ENCODE measurements at places on chromosomes 2 and 18.
A peak's percentile ranks its signal among the peaks of the same experiment; 100 is the strongest.

DNA sequence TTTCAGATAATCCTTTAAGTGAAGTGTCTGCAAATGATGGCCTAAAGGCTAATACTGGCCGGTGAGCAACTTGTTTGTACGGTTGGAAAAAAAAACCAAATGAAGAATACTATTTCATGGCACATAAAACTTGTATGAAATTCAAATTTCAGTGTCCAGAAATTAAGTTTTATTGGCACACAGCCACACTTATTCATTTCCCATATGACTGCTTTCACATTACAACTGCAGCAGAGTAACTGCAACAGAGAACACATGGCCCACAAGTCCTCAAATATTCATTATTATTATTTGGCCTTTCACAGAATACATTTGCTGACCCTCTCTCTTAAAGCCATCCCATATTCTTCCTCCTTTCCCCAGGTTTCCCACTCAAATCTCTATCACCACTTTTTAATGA lies 1268.6 kb downstream of the LRP1B start:
- DNase-seq = no peak

GRCh38 chr2:77007686-77008085 lies 514.5 kb downstream of the LRRTM4 start:
- no peak for DNase-seq

GRCh38 chr2:135820003-135820618 lies 16.9 kb downstream of the LCT start:
- no peak for DNase-seq

DNA sequence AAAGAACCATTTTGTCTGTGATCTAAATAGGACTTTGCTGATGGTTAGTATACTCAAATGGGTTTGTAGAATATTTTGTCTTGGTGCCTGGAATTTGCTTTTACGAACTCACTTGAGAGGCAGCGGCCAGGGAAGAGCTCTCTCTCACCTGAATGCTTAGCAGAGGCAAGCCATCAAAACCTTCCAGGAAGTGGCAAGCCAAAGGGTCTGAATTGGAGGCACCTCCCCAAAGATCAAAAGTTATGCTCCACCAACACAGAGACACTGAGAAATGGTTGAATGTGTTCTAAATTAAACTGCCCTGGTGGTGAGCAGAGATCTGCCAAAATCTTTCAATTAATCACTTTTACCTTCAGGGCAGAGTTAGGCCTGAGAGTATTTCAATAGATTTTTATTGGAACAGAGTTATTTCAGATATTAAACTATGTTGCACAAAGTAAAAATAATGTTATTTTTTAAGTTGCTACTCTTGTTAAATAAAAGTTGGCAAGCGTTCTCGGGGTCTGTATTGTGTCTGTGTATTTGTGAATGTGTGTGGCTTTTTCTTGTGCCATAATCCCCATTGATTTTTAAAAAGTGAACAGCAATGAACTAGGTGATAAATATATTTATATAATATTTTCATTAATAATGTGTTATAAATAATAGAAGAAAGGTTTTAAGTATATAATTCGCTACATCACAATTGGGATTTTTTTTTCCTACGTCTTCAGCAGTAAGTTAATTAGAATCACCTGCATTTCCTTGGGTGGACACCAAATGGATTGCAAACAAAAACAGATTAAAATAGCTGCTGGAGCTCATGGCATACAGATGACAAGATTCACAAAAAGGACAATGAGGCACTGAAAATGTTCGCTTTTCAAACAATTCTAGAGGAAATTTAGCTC lies 416.1 kb downstream of the ARHGAP15 start:
- DNase-seq = no peak

DNA sequence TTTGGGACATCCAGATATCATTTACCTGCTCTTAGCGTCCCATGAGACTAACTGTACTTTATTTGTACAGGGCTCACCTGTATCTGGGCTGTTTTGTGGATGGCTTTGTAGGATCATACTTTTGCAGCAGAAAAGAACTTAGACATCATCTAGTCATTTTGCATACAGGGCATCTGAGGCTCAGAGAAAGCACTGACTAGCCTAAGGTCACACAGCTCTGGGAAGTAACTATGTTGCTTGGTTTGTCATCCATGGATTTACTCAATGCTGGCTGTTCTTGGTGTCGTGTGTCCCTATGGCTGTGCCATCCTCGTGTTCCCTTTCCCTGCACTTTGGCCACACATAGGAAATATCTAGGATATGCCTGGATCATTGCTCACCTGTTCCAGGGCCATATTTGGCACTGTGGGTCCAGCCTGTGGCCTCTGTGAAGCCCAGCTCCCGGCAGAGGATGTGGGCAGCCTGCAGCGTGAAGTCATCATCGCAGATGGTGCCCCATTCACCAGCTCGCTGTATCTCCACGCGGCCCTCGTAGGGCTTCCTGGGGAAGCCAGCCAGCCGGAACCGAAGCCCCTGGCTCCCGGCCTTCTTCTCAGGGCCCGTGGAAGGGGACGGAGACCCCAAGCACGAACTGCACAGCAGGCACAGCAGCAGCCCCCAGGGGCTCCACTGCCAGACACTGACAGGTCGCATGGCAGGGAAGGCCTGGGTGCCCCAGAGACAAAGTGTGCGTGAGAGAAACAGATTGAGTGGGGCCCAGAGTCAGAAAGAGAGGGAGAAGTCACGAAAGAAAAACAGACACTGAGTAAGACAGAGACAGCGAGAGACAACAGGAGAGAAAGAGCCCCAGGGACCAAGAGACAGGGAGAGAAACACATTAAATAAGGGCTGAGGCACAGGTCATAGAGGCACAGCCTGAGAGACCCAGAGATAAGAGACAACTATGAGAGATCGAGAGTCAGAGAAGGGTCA lies 1.5 kb downstream of the LOXL3 start:
- DNase-seq = no peak

GRCh38 chr18:56715121-56715520 lies 64.0 kb downstream of the WDR7 start:
- no peak for DNase-seq

- DNase-seq = no peak
These were observed 871.8 kb downstream of the SUCLG1 start for GRCh38 chr2:83587309-83587708.

DNA sequence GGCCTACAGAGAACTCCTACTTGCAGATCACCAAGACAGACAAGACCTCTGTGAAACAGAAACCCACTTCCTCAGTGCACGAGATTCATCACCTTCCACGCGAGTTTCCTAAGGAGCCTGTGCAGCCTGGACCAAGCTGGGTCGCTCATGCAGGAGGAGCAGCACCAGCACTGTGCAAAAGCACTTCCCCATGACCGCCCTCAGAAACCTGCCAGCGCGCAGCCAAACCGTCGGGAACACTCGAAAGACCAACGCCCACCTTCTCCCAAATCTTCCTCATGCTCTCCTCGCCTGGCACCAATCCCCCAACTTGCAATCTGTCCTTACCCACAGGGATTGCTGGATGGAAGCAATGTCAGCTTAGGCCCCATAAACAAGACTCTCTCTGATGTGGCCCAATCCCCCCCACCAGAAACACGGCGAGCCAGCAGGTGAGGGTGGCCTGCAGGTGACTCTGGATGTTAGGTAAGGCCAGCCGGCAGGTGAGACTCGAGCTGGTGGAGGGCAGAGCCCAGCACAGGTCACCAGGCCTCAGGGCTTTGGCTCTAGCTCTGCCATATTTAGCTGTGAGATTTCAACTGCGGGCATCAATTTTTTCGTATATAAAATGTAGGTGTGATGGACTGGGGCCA lies 69.4 kb downstream of the PXDN start:
- no peak for DNase-seq

- DNase-seq = peak; percentile 6
These were observed 139.6 kb upstream of the DCC start for GRCh38 chr18:52200406-52200805.

DNA sequence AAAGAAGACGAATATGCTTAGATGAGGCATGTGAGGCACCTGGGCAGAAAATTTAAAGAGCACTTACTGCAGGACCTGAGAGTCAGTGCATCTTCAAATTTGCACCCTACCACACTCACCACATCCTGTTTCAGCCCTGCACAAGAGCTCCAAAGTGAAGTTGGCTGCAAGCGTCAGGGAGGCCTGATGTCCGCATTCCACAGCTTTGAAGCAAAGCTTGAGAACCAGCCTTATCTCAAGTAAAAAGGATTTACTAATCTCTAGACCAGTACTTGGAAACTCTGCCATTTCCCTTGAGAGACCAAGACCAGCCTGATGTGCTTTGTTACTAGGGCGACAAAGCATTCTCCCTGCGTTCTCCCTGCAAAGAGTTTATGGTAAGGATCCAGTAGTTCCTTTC lies 3.4 kb upstream of the ASNSD1 start:
- no peak for DNase-seq
